ENCODE measurements at places on chromosomes 13 and 19. TPM values are rescaled to one million over a fixed set of nuclear protein-coding genes. Genes with fewer than 3 reads are reported as not detected.

The CLEC4G gene
- total RNA-seq, result not detected

The IL12RB1 gene
- total RNA-seq, result 0.48 TPM

The LGALS14 gene
- not detected for total RNA-seq

The KLK14 gene
- total RNA-seq, result 0.85 TPM

The S1PR4 gene
- 9.9 TPM for total RNA-seq
